Muscle of back (tissue), 13 donors: ENCODE measurements at places on chromosomes 5 and 9. TPM values are rescaled to one million over a fixed set of nuclear protein-coding genes. Genes with fewer than 3 reads are reported as not detected.

Gene IL13
- not detected for polyA plus RNA-seq

Gene CNTNAP3
- polyA plus RNA-seq: 1.5 TPM

Gene SLC31A2
- polyA plus RNA-seq: 3.9 TPM

Gene SAXO1
- 0.19 TPM for polyA plus RNA-seq

Gene SLC36A2
- not detected for polyA plus RNA-seq

Gene PITX1
- 14.5 TPM for polyA plus RNA-seq

Gene REEP2
- 16.5 TPM for polyA plus RNA-seq
